H54 (cell line): ENCODE measurements at places on chromosomes 6 and 20.
A peak's percentile ranks its signal among the peaks of the same experiment; 100 is the strongest.

- no peak for DNase-seq
These were observed 45.0 kb downstream of the LYRM4 start for GRCh38 chr6:5215799-5216198.

- DNase-seq: no peak
These were observed 300.5 kb upstream of the SUPT3H start for GRCh38 chr6:45678285-45678607.

- DNase-seq: no peak
These were observed 66.8 kb upstream of the ATXN1 start for GRCh38 chr6:16828058-16828457.

GRCh38 chr6:35318196-35319171 is 20.9 kb downstream of the DEF6 start:
- peak; percentile 95 for DNase-seq

DNA sequence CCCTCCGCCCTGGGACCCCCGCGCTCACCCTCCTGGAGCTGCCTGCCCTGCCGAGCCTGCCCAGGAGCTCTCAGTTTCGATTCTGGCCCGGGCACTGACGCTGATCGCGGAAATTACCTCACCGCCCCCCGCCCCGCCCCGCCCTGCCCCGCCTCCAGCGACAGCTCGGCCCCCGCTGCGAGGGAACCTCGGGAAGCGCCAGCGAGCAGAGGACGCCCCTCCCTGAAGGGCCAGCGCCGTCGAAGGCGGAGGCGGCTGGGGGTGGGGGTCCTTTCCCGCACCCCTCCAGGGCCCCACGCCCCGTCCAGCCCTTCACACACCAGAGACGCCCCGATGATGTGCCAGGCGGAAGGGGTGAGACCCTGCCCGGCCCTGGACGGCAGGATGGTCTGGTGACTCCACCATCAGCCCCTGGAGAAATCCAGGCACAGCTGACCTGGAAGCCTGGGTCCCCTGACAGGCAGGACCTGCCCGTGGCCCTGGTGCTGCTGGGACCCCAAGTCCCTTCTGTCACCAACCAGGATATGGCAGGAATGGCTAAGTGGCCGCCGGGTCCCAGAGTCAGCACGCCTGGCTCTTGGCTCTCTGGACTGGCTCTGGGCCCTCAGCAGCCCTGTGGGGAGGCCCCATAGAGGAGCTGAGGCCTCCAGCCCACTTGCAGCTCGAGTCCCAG is at the start of gene HELZ2:
HELZ2 (minus strand) TSS at position 84 of the 673 bp plus-strand sequence. CDS start 1,854 bp downstream, outside the sequence.
- peak; percentile 84 for DNase-seq

DNA sequence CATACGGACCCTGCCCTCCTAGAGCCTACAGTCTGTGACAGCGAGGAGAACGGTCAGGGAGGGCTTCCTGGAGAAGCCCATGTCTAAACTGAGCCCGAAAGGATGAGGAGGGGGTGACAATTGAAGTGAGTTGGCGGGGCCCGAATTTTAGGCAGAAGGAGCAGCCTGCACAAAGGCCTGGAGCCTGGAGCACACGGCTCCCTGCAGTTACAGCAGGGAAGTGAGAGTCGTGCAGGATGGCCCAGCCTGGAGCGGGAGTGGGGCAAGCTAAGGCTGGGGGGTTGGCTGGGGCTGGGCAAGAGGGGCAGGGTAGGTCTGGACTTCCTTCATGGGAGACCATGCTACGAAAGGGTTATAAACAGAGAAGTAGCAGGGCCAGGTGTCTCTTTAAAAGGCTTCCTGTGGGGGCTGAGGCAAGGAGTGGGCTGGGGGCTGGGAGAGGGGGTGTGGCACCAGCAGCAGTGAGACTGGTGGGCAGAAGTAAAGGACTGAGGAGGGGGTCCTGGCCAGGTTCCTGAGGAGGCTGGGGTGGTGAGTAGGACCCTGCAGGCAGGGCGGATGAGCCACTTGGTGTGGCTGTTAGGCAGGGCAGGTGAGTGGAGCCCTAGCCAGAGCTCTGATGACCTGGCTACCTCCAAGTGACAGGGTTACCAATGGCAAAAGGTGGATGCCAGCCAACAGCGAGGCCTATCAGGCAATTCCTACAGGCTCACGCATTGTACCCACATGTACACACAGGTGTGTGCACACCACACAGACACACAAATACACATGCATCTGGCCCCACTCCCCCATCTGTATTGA is 119.2 kb downstream of the MRPL14 start:
- DNase-seq: no peak
